Glomerular endothelial cell (primary cell): ENCODE measurements at places on chromosomes 1 and 21. TPM values are rescaled to one million over a fixed set of nuclear protein-coding genes. Genes with fewer than 3 reads are reported as not detected.

Gene IQGAP3
- 5.7 and 14.5 TPM in 2 replicates for total RNA-seq

Gene PROK1
- total RNA-seq = not detected in 2 replicates

Gene FALEC
- not detected in 2 replicates for total RNA-seq

Gene RNF186
- total RNA-seq = not detected in 2 replicates

Gene CYYR1
- total RNA-seq = 24.1 and 28.2 TPM in 2 replicates

Gene OR2L8
- not detected in 2 replicates for total RNA-seq

Gene TFF2
- total RNA-seq = not detected in 2 replicates

Gene TCEA3
- 0.10 and 0.70 TPM in 2 replicates for total RNA-seq

Gene S100A5
- not detected in 2 replicates for total RNA-seq

Gene DAP3
- 136 and 142 TPM in 2 replicates for total RNA-seq

Gene LRRC53
- not detected in 2 replicates for total RNA-seq

Gene NMNAT2
- 0.23 and 0.24 TPM in 2 replicates for total RNA-seq

Gene CYP4A22
- total RNA-seq = not detected in 2 replicates

Gene PDZK1
- total RNA-seq = not detected in 2 replicates

Gene FCRL6
- total RNA-seq = not detected in 2 replicates

Gene LYPLAL1
- 12.5 and 23.9 TPM in 2 replicates for total RNA-seq

Gene GPATCH4
- 10.8 and 36.9 TPM in 2 replicates for total RNA-seq

Gene HES4
- 90.3 and 219 TPM in 2 replicates for total RNA-seq

Gene PLA2G2D
- total RNA-seq = not detected in 2 replicates

Gene ZFP69
- total RNA-seq = 2.1 and 3.7 TPM in 2 replicates

Gene MANEAL
- 1.1 and 2.2 TPM in 2 replicates for total RNA-seq

Gene SLC30A7
- total RNA-seq = 34.3 and 36.1 TPM in 2 replicates

Gene RCC1
- total RNA-seq = 33.3 and 34.7 TPM in 2 replicates

Gene SPRR2F
- not detected in 2 replicates for total RNA-seq

Gene KCNA3
- total RNA-seq = not detected in 2 replicates

Gene SOX13
- 11.2 and 31.1 TPM in 2 replicates for total RNA-seq

Gene CNKSR1
- total RNA-seq = 1.0 TPM in 1 of 2 replicates, not detected in the other

Gene USH2A
- not detected in 2 replicates for total RNA-seq

Gene CSF3R
- not detected in 2 replicates for total RNA-seq

Gene CCDC190
- 0.19 and 2.2 TPM in 2 replicates for total RNA-seq

Gene ADAMTSL4
- 1.3 and 2.6 TPM in 2 replicates for total RNA-seq

Gene ITGB2
- total RNA-seq = 0.93 TPM in 1 of 2 replicates, not detected in the other

Gene IFI44L
- total RNA-seq = 2.8 and 41.5 TPM in 2 replicates

Gene CENPF
- 10.3 and 13.1 TPM in 2 replicates for total RNA-seq

Gene OR2G6
- not detected in 2 replicates for total RNA-seq

Gene NRAS
- 69.8 and 73.7 TPM in 2 replicates for total RNA-seq

Gene ZBED6
- total RNA-seq = 17.5 and 22.3 TPM in 2 replicates

Gene SPRR2G
- total RNA-seq = not detected in 2 replicates
